ENCODE measurements at places on chromosomes 4 and X.

GRCh38 chrX:16376056-16376455 lies 208.8 kb downstream of the MAGEB17 start:
- no peak for DNase-seq

DNA sequence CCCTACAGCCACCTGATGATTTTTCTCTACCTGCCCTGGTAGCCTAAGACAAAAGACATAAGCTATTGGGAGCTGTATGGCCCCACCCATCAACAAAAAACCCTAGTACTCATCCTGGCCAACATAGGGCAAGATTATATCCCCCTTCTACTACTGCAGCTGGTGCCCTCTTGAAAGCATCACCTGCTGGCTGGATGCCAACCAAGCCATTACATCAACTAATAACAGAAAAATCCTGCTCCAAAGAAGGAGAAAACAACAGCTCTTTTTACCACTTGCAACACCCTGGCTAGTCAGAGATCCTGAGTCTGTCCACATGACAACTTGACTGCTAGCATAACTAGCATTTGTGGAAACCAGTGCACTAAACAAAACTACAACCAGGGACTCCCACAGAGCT lies 43.6 kb upstream of the UPRT start:
- no peak for DNase-seq

- DNase-seq, result no peak
Measured at GRCh38 chrX:67872958-67873357, 329.1 kb downstream of the AR start.

GRCh38 chr4:122959441-122959840 lies 37.0 kb upstream of the NUDT6 start:
- no peak for DNase-seq

GRCh38 chr4:32931475-32931874 lies 2211.3 kb downstream of the PCDH7 start:
- DNase-seq, result no peak

GRCh38 chr4:76989391-76990061 lies 40.0 kb downstream of the SEPTIN11 start:
- DNase-seq, result no peak

Data from SHP77 (cell line).